Muscle of arm (tissue), 14 donors: ENCODE measurements at places on chromosomes 6 and 20. TPM values are rescaled to one million over a fixed set of nuclear protein-coding genes. Genes with fewer than 3 reads are reported as not detected.

GRCh38 chr6:2977799-2978590, 6.6 kb upstream of the SERPINB6 start:
- no peak for DNase-seq

DNA sequence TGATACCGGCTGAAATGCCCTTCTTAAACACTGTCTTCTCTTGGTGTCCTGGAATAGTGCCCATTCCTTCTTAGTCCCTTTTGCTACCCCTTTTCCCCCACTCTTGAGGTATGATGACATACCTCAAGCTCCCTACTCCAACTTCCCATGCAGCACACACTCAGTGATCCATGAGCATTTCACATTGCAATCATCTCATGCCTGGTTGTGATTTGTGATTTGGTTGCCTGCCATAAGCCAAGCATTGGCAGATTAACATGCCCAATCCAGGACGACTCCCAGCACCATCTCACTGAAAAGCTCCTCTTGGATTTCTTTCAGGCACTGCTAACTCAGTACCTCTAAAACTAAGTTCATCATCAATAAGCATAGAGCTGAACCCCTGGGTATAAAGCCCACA, 14.7 kb upstream of the PTPRA start:
- DNase-seq = no peak

DNA sequence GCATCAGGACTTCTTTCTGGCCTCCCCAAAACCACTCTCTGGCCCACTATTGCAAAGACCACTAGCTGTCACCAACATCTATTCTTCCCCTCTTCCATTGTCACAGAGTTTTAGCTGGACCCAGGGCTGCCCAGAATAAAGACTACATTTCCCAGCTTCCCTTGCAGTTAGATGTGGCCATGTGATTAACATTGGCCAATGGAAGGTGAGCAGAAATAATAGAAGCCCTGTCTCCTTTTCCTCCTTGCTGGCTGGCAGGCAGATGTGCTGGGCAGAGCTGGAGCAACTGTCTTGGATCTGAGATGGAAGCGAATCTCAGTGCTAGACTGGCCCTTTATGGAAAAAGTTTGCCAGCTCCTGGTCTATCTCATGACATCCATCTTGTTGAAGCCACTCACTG, 97.0 kb downstream of the KCNB1 start:
- DNase-seq = no peak

GRCh38 chr6:24640166-24640565, 5.8 kb downstream of the KIAA0319 start:
- DNase-seq = no peak

- DNase-seq = no peak
Observed at GRCh38 chr6:57310817-57311157, 6.6 kb upstream of the PRIM2 start.

The SLC26A8 gene
- polyA plus RNA-seq = 0.13 TPM
